ENCODE measurements at places on chromosomes 2 and 18.

DNA sequence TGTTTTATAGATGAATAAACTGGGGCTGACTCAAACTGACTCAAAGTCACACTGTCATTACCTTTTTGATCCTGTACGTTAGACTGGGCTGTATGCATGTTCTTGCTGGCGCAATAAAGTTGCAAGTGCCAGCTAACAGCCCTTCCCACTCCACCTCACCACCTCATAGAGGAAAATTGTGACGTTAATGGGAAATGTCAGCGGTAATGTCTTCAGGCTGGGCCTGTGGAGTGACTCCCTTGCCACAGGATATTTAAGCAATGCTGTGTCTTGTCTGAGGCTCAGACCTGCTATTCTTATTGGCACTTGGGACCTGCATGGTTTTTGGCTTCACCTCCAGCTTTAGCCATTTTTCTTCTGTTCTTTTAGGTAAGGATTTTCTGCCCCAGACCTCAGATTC, 25.2 kb upstream of the CASP10 start:
- peak; percentile 65 for DNase-seq

DNA sequence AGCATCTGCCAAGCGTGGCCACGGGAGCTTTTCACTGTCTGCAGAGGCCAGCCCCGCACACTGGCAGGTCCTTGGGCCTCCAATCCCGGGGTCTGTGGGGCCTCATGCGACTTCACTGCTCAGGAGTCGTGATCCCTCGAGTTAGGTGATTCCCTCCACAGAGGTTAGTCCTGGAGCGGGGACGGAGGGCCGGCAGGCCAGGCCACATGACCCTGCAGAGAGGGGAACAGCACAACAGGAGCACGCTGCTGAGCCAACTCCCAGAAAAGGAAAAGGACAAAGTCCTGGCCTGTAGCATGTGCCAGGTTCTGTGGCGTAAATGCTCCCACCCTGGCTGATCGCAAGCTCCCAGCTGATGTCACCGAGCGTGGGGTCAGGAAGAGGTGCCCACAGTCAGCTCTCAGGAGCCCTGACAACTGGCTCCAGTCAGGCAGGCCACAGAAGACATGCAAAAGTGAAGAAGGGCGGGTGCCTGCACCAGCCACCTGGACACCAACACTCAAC, 15.3 kb upstream of the PRLH start:
- no peak for DNase-seq

DNA sequence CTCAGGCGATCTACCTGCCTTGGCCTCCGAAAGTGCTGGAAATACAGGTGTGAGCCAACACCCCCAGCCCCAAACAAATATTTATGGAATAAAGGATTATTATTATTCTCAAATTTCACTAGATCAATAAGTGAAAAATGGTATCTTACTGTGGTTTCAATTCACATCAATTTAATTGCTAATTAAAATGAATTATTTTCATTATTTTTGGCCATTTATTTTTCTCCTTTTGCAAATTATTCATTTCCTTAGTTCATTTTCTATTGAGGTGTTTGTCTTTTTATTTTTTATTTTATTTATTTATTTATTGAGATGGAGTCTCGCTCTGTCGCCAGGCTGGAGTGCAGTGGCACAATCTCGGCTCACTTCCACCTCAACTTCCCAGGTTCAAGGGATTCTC, 11.9 kb upstream of the HS6ST1 start:
- no peak for DNase-seq

DNA sequence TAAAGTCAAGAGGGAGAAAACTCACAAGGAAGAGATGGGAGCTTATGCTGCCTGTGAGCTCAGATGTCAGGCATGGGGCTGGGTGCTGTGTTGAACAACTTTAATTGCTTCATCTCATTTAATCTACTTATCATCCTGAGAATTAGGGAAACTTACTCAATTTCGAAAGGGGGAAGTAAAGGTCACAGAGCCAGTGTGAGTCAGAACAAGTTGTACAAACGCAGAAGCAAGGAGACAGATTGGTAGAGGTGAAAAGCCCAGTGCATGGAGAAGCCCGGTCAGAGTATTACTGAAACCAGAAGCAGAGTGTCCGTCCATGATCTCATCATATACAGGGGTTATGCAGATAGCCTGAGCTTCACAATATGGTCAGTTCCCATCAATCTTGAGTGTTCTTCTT, 281.1 kb upstream of the POU3F3 start:
- DNase-seq = no peak

DNA sequence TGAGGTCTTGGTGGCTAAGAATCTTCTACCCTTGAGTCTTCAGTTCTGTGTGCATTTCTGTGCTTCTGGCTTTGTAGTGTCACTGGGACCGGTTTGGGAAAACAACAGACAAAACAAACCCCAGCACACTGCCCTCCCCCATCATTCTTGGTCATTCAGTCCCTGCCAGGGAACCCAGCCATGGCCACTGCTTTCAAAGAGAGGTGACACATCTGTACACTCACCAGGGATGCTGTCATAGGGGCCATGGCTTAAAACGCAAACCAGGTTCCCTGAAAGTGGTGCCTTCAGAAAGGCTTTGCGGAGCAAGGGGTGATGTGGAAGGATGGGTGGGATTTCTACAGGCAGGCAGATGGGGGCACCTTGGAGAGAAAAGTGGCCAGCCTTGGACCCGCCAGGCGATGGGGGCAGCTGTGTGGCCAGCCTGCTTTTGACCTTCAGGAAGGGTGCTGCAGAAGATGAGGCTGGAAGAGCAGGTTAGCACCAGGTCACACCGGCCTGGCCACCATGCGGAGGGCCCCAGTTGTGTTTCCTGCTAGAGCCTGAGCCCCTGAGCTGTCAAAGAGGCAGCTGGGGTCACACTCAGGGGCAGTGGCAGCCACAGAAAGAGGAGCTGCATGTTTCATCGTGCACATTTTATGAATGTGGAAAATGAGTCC, 101.3 kb downstream of the INHBB start:
- DNase-seq = no peak

DNA sequence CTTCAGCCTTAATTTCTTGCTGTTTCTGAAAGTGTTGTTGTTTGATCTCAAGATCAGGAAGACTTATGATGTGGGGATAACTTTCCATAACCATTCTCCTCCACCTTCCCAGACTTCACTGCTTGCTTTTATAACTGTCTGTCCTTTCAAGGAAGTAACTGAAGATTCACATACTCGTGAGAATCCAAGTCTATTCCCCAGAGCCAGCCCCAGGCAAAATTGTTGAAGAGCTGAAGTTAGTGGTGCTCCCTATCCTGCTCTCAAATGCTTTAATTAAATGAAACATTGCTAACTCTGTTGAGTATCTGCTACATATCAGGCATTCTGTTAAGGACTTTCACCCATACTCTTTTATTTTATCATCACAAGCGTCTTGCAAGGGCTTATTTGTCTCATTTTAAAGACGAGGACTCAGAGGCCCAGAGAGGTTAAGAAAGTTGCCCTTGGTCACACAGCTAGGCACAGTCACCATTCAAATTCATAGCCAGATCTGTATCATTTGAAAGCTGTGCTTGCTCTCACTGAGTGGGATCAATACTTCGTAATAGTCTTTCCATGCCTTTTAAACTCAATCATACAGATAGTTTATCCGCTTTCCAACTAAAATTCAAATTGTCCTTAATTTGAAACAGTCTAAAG, 189.8 kb upstream of the TCF4 start:
- DNase-seq = no peak

- no peak for DNase-seq
Measured at GRCh38 chr2:231691251-231691772, 17.0 kb upstream of the PTMA start.

DNA sequence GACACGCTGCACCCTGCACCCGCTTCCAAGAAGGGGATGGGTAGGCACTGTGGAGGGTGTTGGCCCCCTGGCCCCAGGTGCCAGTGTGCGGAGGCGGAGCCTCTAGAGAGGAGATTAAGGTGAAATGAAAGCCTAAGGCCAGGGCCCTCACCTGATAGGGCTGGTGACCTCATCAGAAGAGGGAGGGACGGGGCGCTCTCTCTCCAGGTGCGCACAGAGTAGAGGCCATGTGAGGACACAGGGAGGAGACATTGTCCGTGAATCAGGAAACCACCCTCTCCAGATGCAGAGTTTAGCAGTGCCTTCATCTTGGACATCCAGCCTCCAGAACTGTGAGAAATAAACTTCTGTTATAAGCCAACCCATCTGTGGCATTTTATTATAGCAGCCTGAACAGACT, 62.3 kb downstream of the PSMG2 start:
- DNase-seq = no peak

- no peak for DNase-seq
Measured at GRCh38 chr2:212157012-212157411, 381.6 kb downstream of the ERBB4 start.

DNA sequence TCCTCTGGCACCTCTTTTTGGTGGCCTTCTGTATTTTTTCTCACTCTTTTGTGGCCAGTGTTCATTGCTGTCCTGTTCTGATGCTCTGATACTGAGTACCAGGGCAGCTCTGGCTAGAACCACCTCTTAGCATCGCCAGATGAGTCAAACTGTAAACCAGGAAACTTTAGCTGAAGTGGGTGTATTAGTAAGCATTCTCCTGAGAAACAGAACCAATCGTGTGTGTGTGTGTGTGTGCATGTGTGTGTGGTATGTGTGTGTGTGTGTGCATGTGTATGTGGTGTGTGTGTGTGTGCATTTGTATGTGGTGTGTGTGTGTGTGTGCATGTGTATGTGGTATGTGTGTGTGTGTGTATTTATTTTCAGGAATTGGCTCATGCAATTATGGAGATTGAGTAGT, 166.3 kb upstream of the SKOR2 start:
- no peak for DNase-seq

GRCh38 chr2:65130664-65131175, 814 bp upstream of the RAB1A start:
- DNase-seq = no peak

DNA sequence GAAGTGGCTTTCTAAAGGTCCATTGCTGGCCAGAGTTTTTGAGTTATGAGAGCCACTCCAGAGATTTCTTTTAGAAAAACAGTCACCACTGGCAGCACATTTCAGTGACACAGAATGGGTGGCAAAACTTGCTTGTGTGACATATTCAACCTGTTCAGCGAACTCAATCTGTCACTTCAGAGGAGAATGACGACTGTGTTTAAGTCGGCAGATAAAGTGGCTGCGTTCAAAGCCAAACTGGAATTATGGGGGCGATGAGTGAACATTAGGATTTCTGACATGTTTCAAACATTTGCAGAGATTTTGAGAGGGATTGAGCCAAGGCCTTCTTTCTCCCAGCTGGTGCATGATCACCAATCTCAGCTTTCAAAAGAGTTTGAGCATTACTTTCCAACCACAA, 139.6 kb upstream of the B3GNT2 start:
- DNase-seq = no peak

- no peak for DNase-seq
Measured at GRCh38 chr2:100057901-100058261, 84.5 kb downstream of the AFF3 start.

DNA sequence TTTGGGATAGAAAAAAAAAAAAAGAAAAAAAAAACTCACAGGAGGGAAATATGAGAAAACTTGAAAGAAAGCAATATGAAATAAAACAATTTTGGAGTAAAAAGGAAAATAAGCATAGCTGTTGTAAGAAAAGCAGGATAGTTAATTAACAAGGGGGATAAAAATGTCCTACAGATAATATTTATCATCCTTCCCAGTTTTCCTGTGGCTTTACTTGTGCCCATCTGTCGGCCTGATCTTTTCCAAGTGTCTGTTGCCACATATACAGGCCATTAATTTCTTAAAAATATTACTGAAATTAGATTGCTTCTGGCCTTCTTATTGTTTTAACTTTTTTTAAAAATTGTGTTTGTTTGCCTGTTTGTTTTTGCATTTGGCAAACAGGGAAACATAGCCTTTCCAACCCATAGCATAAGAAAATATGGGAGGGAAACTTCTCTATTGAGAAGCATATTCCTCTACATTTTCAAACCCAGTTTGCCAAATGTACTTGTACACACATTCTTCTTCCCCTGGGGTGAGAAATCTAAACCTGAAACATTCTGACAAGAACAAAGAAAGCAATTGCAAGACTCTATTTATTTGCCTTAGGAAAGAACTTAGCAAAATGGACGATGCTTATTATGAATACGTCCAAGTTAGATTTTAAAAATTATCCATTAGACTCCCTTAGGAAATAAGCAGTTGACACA, 272.3 kb downstream of the CDH20 start:
- no peak for DNase-seq

DNA sequence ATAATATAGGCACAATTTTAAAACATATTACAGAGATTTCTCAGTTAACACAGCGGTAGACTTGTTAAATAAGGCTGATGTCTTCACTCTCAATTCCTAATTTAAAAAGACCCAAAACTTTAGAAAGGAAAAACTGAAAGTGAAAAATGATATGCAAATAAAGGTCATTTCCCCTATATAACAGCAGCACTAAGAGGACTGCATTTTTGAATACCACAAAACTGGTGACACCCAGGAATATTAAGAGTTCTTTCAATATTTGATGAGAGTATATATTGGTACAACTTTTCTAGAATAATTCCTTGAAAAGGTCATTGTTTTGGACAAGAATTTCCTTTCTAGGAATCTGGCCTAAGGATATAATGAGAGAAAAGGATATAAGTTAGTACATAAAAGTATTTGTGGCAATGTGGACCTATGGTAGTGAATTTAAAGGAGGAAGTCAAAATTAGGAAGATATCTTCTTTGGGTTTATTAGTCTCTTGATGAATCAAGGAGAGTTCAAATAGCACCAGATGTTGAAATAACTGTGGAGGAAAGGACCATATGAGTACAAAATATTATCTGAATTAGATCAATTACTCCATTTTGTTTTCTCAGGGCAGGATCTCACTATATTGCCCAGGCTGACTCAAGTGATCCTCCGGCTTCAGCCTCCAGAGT, 70.3 kb downstream of the TMEM237 start:
- no peak for DNase-seq

GRCh38 chr2:224206816-224207215, 167.7 kb upstream of the SERPINE2 start:
- DNase-seq = no peak

DNA sequence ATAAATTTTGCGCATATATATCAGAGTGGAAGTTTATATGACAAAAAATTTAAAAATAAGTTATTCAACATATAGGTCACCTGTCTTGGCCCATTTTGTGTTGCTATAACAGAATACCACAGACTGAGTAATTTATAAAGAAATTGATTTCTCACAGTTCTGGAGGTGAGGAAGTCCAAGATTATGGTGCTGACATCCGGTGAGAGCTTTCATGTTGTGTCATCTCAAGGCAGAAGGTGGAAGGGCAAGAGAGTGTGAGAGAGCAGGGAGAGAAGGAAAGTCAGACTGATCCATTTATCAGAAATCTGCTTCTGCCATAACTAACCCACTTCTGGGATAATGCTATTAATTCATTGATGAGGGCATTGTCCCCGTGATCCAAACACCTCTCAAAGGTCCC, 9.0 kb upstream of the FEZ2 start:
- DNase-seq = no peak
